ENCODE measurements at places on chromosomes 11 and 22.

GRCh38 chr11:43574949-43575912, 105.3 kb upstream of the HSD17B12 start:
- no peak for DNase-seq

GRCh38 chr22:40855071-40855978, 1.1 kb downstream of the ST13 start:
- no peak for DNase-seq

- no peak for DNase-seq
Observed at GRCh38 chr11:126328001-126328390, 24.1 kb downstream of the DCPS start.

- no peak for DNase-seq
Observed at GRCh38 chr11:46472662-46472994, 81.1 kb upstream of the CHRM4 start.

GRCh38 chr22:30057375-30057774, 22.9 kb upstream of the HORMAD2 start:
- DNase-seq, result no peak

DNA sequence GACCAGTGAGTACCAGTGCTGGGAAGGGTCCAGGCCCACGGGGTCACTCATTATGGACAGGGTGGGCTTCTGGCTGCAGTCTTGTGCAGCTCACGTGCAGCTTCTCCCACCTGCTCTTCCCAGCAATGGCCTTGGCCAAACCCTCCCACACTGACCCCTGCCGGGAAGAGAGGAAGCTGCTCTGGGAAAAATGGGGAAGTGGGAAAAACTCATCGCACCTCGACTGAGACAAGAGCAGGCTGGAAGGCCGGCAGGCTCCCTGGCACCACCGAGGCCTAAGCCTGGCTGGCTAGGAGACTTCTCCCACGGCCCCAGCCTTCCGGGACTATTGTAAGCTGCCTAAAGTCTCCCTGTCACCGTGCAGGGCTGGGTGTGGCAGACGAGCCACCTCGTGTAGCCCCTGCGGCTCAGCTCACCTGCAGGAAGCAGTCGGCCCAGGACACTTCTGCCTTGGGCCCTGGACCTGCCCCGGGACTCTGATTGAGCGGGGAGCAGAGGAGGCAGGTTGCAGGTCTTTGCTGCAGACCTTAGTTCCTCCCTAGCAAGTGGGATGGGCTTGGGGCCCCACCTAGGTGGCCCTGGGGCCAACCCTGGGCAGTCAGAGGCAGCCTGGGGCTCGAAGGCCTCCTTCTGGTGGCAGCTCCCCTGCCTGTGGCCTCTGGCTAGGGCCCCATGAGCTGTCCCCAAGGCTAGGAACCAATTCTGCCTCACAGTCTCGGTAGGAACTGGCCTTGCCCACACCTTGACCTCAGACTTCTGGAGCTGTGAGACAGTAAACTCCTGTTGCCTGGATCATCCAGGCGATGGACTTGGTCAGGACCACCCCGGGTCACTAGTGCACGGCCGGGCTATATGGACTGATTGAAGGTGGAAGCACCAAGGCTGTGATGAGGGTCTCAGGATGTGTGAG, 23.1 kb downstream of the MRGPRG start:
- no peak for DNase-seq

DNA sequence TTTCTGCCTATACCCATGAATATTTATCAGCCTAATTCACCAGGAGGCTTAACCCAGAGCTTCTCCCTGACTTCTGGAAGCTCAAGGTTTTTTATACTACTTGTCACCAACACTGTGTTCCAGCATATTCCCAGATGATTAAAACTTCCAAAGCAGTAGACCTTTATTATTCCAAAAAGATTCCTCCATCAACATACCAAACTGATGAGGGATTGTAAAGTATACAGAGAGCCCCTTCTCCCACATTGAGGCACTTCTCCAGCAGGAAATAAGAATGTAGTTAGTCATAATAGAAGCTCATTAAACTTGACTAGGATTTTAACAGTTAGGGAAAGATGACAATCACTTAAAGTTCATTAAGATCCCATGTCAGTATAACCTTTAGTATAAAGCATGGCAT, 51.4 kb upstream of the CEP126 start:
- no peak for DNase-seq

DNA sequence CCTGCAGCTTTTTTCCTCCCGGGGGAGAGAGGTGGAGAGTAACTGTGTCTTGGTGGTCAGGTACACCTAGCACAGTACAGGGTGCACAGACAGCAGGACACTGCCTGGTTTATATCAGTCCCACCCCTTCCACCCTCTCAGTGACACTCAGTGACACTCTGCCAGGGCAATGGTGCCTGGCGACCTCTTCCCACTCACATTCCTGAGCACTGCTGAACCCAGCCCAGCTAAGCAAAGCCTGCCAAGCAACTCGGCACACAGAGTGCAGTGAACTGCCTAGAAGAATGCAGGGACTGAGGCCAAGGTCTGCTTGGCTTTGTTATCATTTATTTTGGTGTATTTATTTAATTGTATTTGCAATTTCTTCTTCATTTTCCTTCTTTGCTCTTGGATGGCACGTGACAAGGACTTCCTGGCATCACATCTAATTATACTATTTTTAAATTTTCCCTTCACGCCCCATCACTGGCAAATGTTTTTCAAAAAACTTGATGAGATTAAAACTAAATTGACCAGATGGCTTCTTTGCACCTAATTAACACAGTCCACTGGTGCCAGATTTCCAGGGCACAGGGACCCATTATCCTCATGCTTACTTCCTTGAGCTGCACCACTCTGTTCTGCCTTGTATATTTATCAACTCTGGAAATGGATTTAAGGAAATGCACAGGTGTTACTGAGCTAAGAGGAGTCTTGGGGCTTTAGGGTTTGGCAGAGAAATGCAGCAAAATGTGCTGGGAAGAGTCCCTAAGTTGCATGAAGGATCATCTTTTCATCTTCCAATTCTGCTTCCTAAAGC, 205.6 kb downstream of the ADAMTS15 start:
- DNase-seq, result no peak

GRCh38 chr22:44431256-44431655, 66.8 kb downstream of the RTL6 start:
- no peak for DNase-seq

- DNase-seq, result no peak
Observed at GRCh38 chr11:64998690-64999431, 2.1 kb upstream of the BATF2 start.

DNA sequence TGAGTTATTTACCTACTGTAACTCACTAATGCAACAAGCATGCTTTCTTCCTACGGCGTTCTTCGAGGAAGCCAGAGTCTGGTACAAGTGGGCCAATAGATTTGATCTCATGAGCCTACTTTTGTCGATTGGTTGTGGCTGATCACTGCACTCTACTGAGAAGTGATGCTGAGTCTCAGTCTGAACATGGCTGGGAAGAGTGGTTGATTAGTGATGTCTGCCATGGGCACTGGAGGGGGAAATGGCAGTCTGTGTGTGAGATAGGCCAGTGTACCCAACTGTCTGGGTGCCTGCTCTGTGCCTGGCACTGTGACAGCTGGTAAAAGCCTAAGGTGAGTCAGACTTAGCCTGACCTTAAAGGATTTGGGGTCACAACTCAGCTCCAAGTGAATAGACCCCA, 28.3 kb downstream of the MYO18B start:
- DNase-seq, result no peak

- no peak for DNase-seq
Observed at GRCh38 chr22:42307806-42308563, 37.5 kb upstream of the TCF20 start.

DNA sequence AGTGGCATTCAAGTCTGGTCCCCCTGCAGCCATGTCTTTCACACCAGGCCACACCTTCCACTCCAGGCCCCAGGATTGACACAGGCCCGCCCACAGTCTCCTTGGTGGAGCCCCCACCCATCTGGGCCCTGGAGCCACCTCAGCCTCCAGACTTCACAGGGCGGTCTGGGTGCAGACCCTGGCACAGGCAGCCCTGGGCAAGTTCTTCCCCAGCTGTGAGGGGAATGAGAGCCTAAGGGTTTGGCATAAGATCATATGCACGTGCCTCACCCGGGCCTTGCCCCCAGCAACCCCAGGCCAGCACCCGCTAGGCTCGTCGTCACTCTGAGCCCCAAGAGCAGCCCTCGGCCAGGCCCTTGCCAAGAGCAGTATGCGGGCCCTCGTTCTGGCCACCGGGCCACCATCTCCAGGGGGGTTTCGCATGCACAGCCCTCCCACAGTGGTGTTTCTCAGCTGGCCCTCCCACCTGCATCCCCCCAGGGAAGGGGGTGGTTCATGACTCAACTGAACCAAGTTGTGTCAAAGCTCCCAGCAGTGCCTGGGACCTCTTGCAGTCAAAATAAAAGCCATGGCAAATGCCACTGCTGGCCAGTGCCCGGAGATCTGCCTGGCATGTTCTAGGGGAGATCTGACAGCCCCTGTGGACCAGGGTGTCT, 70.4 kb upstream of the KCNQ1OT1 start:
- DNase-seq, result no peak
